Hematopoietic multipotent progenitor cell treated with erythropoietin and hydrocortisone succinate and interleukin-3 and kit ligand, for 6 days (in vitro differentiated cells): ENCODE measurements at places on chromosomes 16 and 17.

DNA sequence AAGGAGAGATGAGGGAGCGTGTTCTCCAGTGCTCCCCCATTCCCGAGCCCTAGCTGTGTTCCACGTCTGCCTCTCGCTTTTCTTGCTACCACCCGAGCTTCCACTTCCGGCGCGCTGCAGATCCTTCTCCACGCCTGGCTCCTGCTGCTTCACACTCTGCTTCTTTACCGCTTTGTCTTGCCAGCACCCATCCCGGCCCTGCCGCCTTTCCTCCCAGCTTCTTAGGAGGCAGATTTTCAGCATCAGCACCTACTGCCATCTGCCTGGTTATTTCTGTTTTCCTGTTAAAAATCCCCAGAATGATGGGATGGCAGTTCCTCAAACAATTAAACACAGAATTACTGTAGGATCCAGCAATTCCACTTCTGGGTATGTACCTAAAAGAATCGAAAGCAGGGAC is 64.7 kb downstream of the ELAC2 start:
- no peak for DNase-seq

DNA sequence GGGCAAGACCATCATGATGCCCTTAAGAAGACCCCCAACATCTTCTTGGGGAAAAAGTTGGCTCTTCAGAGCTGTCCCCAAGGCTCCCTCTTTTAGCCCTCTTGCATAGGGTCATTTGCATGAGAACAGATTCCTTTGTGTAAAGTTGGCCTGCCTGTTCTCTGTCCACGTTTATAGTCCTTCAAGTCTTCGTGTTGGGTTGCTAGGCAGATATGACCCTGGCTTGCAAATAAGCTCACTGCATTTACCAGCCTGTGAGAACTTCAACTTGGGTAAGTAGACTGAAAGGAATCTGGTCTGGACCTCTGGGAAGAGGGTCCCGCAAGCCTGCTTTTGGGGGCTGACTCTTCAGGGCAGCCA is 2.9 kb downstream of the ARSG start:
- DNase-seq: no peak

DNA sequence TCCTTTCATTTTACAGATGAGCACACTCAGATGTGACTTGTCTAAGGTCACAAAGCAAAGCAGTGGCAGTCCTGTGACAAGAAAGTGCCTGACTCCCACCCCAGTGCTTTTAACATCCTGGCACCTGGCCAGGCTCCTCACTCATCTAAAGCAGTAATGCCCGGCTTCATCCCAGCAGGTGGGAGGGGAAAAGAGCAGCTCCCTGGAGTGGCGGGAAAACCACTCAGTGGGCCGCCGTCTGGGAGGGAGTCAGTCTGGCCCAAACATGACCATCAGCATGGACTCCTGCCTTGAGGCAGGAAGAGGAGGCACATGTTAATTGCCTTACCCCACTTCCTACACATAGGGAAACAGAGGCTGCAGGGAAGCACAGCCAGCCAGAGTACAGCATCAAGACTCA is 2.6 kb downstream of the PCGF2 start:
- DNase-seq: no peak

DNA sequence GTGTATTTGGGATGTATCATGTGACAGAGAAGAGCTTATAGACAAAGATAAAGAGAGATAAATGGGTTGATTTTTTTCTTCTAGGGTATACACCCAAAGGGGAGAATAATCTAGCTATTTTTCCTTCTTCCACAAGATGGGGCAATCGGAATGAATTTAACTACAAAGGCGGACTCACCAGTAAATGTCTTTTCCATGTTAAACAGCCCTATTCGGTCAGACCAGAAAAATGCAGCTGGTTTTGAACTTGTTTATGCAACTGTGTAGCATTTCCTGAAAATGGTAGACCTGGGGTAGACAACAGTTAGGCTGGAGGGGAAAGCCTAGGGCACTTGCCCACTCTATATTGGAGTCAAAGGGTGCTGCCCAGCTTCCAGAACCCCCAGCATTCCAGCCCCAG is 477.1 kb downstream of the TOX3 start:
- peak; percentile 5 for DNase-seq

- no peak for DNase-seq
These were observed 82.1 kb upstream of the CLEC18B start for GRCh38 chr16:74503412-74503811.

DNA sequence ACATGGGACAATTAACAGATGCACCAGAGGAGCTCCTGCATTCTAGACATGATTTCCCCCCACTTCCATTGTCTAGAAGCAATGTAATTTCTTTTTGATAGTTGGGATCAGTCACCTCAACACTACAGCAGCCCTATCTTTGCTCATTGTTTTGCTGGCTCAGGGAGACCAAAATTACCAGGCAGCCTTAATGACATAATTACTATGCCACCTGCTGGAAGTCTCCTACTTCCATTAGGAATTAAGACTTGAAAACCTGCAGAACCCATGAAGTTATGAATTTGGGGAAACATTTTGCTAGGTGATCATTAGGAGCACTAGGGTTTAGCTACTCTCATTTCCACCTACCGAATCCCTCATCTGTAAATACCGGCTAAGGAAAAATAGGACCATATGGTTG is 312.0 kb upstream of the CA10 start:
- no peak for DNase-seq

- DNase-seq: no peak
These were observed 27.8 kb downstream of the RABEP1 start for GRCh38 chr17:5309851-5310250.

- DNase-seq: no peak
These were observed 94.9 kb downstream of the CACNG1 start for GRCh38 chr17:67139289-67139688.

DNA sequence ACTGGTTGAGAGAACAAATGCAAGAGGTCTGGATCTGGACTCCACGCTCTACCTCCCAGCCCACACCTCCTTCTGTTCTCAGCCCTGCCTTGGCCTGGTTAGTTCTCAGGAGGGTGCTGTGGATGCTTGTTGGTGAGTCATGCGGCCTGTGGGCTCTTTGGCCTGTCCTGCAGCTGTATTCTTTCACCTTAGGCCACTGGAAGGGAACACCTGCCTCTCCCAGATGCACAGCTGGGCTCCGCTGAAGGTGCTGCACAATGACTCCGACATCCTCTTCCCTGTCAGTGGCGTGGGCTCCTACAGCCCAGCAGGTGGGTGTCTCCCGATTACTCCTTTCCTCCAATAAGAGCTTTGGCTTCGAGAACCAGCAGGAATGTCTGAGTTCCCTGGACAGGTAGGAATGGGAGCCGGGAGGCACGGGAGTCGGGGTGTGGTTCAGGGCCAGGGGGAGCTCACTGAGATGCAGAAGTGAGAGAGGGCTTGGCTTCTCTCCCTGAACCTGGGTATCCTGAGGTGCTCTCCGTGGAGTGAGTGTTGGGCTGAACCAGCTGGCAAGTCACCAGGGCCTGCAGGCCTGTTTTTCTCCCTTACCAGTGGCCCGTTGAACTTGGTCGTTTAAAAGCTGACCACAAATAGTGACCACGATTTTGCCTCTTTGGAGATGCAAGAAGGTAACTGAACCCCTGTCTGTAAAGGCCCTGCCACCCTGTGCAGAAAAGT is 85.0 kb downstream of the SNX29 start:
- DNase-seq: no peak

DNA sequence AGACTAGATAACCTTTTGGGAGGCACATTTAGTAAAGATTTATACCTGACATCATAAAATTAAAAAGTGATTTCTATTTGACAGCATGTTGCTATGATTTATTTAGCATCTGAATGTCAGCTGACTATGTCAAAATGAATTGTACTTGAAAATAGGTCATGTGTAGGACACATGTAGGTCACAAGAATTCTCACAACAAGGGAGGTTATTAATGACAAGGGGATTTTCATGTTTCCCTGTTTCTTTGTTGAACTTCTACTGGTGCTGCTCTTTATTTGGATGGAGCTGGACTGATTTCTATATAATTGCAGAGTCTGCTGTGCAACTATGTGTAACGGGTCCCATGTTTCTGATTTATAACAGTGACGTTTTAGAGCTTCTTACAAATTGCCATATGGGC is 144.4 kb downstream of the CNTNAP4 start:
- no peak for DNase-seq

DNA sequence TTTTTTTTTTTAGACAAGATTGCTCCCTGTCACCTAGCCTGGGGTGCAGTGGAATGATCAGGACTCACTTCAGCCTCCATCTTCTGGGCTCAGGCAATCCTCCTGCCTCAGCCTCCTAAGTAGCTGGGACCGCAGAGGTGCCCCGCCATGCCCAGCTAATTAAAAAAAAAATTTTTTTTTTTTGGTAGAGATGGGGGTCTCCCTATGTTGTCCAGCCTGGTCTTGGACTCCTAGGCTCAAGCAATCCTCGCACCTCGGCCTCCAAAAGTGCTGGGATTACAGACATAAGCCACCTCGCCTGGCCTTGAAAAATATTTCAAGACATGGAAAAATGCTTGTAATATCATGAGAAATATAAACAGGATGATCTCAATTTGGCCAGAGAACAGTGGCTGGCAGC is 42.9 kb downstream of the HAPSTR1 start:
- no peak for DNase-seq

DNA sequence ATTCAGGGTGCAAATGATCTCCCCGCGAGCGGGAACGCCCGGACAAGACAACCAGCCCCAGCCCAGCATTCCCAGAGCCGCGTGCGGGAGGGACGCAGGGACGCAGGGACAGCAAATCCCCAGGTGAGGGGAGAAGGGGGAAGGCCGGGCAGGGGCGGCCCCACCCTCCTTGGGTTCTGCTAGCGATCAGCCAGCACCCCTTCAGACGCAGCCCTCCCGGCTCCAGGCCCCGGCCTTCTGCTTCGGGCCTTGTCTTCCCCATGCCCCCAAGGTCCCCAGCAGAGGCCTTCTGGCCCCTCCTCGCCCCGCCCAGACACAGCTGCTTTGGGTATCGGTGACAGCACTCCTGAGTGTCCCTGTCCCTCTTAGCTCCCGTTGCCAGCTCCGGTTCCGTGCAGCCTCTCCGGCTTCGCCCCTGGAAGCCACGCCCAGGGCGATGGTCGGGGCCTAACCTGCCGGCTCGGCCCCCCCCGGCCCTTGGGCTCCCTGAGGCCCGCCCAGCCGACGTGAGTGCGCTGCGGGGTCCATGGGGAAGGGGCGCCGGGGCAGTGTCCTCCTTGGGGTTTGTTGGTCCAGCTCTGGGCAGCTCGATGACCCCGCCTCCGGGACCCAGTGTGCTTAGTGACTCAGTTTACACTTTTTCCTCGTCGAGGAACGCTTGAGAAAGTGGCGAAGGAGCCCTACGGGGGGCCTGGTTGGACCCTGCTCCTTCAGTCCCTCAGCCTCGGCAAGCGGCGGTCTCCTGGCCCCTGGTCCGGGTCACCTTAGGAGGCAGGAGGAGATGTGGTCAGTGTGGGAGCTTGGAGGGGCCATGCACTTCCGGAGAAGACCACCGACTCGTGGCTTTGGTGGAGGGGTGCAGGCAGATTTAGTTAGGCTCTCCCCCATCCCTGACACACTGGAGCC is 50.5 kb upstream of the AMZ2 start:
- DNase-seq: peak; percentile 27

GRCh38 chr16:27241658-27242057 is 26.9 kb downstream of the NSMCE1 start:
- no peak for DNase-seq

GRCh38 chr17:17846003-17846402 is 9.2 kb upstream of the SREBF1 start:
- no peak for DNase-seq

DNA sequence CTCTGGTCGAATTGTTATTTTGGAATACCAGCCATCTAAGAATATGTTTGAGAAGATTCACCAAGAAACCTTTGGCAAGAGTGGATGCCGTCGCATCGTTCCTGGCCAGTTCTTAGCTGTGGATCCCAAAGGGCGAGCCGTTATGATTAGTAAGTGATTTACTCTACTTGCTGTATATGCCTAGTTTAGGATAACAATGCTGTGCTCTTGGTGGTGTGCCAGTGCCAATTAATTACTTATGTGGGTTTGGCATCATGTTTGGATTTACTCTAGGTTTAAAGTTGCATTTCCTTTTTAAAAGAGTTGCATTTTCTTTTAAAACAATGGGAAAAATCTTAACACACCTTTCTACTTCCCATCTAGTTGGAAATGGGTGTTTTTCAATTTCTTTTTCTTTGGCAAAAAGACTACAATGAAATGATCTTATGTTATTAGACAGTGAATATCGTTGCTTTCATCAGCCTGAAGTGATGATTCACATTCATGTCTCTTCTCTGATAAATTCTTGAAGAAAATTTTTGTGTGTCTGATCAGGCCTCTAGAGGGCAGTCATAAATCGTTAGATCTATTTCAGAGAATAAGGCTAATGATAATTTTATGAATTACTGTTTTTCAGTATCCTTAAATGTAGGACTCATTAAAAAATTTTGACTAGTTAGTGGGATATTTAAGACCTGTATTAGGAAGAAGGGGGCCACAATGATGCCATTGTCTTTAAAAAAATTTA is 5.6 kb downstream of the SF3B3 start:
- DNase-seq: peak; percentile 83

DNA sequence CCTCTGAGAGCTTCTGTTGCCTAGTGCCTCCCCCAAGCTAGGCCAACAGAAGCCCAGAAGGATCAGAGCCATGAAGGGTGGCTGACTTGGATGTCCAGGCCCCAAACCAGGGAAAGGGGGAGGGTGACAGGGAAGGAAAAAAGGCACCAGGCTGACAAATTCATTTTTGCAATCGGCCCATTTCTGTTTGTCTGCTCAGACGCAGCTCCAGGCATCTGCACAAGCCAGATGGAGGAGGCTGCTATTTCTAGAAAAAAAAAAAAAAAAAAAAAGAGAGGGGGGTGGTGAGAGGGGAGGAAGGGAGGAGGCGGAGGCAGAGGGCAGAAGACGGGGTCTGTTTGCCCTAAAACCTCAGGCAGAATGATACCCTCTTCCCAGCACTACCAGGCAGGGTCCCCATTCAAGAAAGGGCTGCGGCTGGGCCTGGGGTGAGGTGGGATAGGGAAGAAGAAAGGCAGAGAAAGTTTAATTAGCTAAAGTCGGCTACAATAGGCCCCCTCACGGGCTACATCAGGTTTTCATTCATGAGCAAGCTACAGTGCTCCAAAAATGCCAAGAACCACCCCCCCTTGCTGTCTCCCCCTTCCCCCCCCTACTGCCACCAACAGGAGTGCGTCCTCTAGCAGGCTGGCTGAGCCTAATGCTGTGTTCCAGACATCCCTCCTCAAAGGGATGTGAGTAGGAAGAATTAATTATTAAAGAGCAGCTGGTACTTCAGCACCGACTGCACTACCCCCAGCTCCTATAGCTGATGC is 2.4 kb downstream of the HDAC5 start:
- DNase-seq: no peak

- no peak for DNase-seq
These were observed 11.3 kb downstream of the LMF1 start for GRCh38 chr16:959232-960040.

DNA sequence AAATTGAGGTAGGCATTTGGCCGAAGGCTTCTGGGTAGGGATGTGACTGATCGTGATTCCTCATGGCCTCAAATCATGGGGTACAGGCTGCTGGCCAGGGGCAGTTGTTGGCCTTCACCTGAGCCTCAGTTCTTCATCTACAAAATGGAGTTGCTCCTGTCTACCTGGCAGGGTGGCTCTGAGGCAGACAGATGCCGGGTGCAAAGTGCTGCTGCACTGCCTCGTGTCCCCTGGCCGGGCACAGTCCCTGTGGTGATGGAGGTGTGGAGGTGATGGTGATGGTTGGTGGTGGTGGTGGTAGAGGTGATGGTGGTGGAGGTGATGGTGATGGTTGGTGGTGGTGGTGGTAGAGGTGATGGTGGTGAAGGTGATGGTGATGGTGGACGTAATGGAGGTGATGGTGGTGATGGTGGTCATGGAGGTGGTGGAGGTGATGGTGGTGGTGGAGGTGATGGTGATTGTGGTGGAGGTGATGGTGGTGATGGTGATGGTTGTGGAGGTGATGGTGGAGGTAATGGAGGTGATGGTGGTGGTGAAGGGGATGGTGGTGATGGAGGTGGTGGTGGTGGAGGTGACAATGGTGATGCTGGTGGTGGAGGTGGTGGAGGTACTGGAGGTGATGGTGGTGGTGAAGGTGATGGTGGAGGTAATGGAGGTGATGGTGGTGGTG is 52.6 kb downstream of the RNF213 start:
- no peak for DNase-seq
